ENCODE measurements at places on chromosomes 3 and 15.

DNA sequence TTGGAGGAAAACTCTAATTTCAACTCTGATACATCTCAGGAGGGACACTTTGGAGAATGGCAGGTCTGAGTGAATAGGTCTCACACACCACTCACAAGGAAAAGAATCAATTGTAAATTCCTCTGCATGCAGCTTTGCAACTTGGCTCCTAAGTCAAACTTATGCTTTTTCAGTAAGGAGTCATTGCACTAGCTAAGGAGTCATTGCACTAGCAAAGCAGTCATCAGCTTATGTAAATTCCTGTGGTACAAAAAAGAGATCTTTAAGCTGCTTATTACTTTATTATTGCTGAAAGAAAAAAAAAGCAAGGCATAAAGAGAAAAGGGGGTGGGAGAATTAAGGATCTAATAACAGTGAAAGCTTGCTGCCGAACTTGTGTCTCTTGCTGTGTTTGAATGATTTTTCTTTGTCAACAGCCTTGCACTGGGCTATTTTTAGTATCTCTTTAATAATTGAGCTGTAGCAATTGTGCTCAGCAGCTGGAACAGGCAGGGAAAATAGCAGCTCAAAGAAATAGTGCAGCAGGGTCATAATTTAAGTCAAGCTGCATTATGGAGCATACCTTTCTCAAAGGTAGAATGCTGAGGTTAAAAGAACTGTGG is 154.3 kb upstream of the ARPP21 start:
- DNase-seq = no peak

DNA sequence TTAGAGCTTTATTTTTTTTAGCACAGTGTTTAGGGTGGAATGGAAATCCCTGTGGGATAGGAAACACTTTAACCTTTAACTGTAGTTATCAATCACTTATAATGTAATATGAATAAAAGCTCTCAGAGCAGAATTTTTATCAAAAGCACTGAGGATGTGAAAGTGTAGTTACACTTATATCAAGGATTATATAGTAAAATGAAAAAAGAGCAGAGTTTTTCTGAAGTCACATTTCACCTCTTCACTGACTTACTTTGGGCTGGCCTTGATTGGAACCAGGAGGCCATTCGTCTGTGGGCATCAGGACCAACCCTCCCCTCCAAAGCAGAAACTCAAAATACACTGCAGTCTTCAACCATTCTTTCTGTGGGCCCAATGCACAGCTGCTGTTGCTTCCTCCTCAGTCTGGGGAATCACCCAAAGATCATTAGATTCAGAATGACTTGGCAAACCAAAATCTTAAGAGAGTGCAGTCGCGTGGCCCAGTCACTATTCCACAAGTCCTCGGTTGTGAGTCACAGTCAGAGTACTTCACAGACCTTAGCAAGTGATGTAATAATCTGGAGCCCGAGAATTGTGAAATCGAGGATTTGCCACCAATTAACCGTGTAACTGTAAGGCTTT is 132.6 kb upstream of the COL8A1 start:
- DNase-seq = no peak

DNA sequence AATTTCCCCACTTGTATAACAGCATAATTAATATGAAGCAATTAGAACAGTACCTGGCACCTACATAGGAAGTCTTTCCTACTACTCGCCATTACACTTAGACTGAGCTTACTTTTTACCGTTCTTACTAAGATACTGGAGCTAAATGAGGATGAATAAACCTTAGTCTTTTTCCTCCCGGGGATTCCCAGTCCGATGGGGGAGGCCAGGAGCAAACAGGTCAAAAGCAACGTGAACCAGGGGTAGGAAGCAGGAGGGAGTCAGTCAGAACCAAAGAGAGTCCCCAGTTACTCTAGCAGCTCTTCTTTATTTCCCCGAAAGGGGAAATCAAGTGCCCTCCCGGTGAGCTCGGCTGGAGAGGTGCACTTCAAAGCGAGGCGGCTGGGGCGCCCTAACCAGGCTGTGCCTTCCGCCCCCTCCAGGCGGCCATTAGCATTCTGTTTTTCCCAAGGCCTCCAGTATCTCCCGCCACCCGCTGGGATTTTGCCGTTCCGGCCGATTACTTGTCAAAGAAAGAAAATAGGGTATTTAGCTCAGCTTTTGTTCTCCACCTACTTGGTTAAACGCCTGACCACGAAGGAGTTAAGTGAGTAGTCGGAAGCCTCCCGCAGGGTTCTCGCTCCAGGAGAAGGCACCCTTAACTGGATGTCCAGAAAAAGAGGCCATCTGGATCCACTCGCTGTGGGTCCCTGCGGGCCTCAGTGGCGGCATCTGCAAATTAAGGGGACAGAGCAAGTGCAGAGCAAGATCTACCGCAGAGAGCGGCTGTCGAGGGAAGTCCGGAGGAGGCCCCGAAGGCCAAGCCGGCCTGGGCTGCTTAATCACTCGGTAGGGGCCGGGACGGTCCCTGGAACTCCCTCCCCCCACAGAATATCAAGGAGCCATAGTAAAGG is 6.3 kb upstream of the EOMES start:
- no peak for DNase-seq

DNA sequence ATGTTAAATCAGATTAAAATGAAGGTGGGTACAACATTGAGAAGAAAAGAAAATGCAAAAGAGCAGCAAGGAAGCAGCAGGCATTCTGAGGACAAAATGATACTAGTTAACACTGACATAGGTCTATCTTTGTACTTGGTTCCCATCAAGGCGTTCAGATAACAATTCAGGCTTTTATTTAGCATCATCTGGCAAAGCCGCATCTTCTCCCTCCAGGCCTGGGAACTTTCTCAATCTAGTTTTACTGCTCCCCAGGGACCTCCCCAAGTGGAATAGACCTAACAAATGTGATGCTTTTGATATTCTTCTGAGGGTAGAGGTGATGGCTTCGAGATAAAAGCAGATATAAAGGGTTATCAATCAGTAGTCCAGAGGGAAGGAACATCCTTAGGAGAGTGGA is 130.6 kb downstream of the C3orf38 start:
- no peak for DNase-seq

DNA sequence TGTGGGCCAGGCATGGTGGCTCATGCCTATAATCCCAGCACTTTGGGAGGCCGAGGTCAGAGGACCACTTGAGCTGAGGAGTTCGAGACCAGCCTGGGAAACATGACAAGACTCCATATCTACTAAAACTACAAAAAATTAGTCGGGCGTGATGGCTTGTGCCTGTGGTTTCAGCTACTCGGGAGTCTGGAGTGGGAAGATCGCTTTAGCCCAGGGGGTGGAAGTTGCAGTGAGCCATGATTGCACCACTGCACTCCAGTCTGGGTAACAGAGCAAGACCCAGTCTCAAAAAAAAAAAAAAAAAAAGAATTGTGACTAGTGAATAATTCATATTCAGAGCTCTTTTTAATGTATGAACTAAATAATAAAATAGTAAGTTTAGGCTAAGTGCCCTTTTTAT is 87.8 kb upstream of the TSEN2 start:
- no peak for DNase-seq

DNA sequence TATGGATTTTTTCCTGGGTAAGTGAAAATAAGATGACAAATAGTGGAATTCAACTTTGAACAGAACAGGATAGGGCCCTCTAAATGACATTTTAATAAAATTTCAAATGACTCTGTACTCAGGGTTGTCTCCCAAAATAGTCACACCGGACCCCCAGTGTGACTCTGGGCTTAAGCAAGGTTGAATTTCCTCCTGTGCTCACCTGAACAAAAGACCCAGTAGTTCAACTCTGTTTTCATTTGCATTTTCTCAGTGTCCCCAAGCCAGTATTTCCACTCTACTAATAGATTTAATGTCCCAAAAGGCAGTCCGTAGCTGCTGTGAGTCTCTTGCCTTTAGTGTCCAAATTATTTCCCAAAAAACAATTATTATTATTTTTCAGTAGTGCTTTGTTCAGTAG is 296.6 kb downstream of the PLOD2 start:
- no peak for DNase-seq

GRCh38 chr3:114892131-114892879 is 254.8 kb downstream of the ZBTB20 start:
- no peak for DNase-seq

GRCh38 chr3:178343433-178344038 is 192.7 kb upstream of the KCNMB2 start:
- no peak for DNase-seq

GRCh38 chr3:94065819-94066480 is 3.1 kb downstream of the NSUN3 start:
- no peak for DNase-seq

DNA sequence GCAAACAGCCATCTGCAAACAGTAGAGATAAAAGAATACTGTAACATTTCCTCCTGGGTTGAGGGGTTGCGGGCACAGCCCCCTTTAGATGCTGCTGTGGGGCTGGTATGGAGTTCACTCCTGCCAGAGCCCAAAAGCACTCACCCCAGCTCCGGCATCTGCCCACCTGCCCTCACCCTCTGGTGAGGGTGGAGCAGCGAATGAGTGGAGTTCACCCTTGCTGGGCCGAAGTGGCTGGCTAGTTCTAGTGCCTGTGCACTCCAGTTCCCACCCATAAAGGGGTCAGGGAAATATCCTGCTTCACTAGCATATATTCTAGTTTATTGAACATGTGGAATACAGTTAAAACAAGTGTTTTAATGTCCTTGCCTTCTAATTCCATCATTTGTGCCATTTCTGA is 209.7 kb upstream of the SGO1 start:
- no peak for DNase-seq
